ENCODE measurements at places on chromosomes 6 and 20. TPM values are rescaled to one million over a fixed set of nuclear protein-coding genes. Genes with fewer than 3 reads are reported as not detected.

OPRM1 gene
- total RNA-seq: not detected

GRCh38 chr6:34347303-34347702 is 45.2 kb downstream of the NUDT3 start:
- no peak overlapping the region for H3K4me3 ChIP-seq
- H3K27me3 ChIP-seq: no peaks in the 10 kb centered on the region
- peaks cover 45% of the 10 kb centered on the region for H3K4me1 ChIP-seq
- no peak overlapping the region for H3K27ac ChIP-seq
- no peak for DNase-seq
- no peaks in the 10 kb centered on the region for H3K36me3 ChIP-seq

DNA sequence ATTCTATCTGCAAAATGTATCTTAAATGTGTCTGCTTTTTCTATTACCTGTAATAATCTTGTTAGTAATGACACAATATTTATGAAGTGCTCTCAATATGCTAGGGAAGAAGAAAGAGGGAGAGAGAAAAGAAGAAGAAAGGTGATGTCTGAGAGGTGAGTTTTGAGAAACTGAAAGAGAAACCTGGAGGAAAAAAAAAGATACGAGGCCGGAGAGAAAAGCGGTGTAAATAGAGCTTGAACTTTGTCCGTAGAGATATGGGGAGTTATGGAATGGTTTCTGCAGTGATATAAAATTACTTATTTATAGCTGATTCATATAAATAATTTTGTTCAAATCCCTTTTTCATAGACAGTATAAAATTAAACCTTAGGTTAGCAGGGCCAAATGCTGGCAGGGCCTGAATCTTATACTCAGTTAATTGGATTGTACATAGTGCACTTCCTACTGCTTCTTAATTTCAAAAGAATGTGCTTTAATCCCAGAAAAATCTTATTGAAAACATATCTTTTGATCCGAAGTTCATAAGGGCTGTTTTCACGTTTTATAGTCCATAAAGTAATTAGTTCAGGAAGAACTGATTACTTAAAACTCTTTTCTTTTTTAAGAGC is 43.0 kb downstream of the MYB start:
- no peak overlapping the region for H3K4me3 ChIP-seq
- H3K27me3 ChIP-seq: no peaks in the 10 kb centered on the region
- no peak overlapping the region for H3K27ac ChIP-seq
- H3K36me3 ChIP-seq: no peaks in the 10 kb centered on the region

- peak within 1 kb of the TSS; percentile 63 for H3K4me3 ChIP-seq
- H3K36me3 ChIP-seq: no peaks in the 10 kb centered on the region
- no peak for DNase-seq
- peaks cover 30% of the 10 kb centered on the region for H3K4me1 ChIP-seq
- H3K27me3 ChIP-seq: peaks cover 62% of the 10 kb centered on the region
These were observed at the start of gene ISM1 for GRCh38 chr20:13220904-13221297. Gene ISM1 (plus strand): TSS chr20:13221274. CDS start chr20:13221777, 503 bp downstream.

DNA sequence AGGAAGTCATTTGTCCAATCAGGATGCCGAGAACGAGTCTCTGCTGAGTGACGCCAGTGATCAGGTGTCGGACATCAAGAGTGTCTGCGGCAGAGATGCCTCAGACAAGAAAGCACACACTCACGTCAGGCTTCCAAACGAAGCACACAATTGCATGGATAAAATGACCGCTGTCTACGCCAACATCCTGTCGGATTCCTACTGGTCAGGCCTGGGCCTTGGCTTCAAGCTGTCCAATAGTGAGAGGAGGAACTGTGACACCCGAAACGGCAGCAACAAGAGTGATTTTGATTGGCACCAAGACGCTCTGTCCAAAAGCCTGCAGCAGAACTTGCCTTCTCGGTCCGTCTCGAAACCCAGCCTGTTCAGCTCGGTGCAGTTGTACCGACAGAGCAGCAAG is 281.5 kb downstream of the TSHZ2 start:
- no peak overlapping the region for H3K27ac ChIP-seq
- no peak overlapping the region for H3K4me3 ChIP-seq
- no peaks in the 10 kb centered on the region for H3K4me1 ChIP-seq
- peaks cover 3% of the 10 kb centered on the region for H3K36me3 ChIP-seq

Data from stomach (tissue), 19 donors.